ENCODE measurements at places on chromosomes 6 and 20.
A peak's percentile ranks its signal among the peaks of the same experiment; 100 is the strongest.

DNA sequence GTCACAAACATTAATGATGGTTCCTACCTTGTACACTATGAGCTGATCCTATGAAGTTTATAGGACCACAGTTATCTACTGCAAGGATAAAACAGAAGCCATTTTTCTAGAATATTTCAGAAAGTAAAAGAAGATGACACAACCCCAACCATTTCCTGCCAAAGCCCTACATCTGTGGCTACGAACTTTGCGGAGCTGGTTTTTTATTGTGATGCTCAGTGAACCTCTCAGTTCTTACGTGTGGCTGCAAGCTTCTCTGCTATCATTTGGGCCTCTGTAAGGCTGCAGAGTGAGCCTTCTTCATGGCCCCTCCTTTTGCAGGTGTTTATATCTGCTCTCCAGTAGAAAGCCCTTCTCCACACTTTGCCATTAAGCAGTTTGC is 17.8 kb upstream of the TAGAP start:
- DNase-seq, result peak; percentile 78

GRCh38 chr6:7617801-7618764 is 28.1 kb downstream of the SNRNP48 start:
- peak; percentile 59 for DNase-seq

GRCh38 chr6:149860834-149861602 is 3.1 kb downstream of the LRP11 start:
- DNase-seq, result no peak

DNA sequence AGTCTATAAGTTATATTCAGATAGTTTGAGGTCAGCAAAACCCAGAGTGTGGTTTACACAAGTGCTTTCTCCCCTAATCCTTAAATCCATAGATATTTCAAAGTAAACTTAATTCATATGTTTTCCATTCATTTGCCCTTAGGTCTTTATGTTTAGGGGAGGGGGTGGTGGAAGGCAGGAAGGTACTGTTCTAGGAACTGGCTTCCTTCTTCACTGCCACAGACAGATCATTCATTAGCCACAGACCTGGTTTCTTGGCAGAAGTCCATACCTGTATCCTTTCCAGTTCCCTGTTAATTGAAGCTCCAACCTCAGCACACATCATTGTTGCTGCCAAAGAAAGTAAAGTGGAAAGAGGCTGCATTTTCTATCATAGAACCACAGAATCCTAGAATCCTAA is 123.0 kb downstream of the AIG1 start:
- DNase-seq, result no peak

- peak; percentile 86 for DNase-seq
These were observed 31.3 kb upstream of the ZSCAN23 start for GRCh38 chr6:28474441-28475219.

GRCh38 chr6:85594197-85594930 is 706 bp upstream of the SNX14 start:
- peak; percentile 46 for DNase-seq

- no peak for DNase-seq
These were observed 11.5 kb upstream of the POPDC3 start for GRCh38 chr6:105191351-105191750.

DNA sequence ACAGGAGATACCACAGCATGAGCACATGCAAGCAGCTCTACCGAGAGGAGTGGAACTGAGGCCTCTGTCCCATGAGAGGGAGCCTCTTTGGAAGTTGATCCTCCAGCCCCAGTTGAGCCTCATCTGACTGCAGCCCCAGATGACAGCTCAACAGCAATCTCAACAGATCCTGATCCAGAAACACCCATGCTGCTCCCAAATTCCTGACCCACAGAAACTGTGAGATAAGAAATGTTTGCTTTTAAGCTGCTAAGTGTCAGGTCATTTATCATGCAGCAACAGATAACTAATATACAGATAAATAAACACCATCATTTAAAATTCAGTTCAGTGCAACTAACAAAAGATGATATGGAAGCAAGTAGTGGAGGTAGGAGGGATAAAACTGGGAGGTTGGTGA is 4.8 kb upstream of the ARFGEF2 start:
- DNase-seq, result no peak

DNA sequence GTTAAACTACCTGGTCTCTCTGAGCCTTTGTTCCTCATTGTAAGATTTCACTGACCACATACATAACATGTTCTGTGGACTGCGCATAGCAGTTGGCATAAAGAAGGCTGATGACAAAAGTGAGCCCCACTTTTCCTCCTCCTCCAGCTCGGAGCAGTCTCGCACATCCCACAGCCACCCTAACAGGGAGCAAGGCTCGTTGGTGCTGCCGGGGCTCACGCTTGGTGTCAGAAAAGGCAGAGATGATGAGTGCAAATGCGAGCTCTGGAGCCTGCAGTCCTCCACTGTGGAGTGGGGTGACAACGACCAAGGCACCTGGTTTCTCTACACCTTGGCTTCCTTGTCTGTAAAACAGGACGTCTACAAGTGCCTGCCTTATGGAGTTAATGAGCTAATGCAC is 9.7 kb downstream of the TGM3 start:
- DNase-seq, result no peak

DNA sequence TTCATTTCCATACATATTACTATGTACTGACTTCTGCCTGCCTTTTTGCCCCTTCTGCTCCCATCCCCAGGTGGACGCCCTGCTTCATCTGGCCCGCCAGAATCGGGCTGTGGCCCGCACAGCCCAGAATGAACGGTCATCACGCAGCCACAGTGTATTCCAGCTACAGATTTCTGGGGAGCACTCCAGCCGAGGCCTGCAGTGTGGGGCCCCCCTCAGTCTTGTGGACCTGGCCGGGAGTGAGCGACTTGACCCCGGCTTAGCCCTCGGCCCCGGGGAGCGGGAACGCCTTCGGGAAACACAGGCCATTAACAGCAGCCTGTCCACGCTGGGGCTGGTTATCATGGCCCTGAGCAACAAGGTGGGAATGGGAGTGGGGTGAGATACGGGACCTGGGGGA is 4.7 kb upstream of the PHF1 start:
- no peak for DNase-seq

DNA sequence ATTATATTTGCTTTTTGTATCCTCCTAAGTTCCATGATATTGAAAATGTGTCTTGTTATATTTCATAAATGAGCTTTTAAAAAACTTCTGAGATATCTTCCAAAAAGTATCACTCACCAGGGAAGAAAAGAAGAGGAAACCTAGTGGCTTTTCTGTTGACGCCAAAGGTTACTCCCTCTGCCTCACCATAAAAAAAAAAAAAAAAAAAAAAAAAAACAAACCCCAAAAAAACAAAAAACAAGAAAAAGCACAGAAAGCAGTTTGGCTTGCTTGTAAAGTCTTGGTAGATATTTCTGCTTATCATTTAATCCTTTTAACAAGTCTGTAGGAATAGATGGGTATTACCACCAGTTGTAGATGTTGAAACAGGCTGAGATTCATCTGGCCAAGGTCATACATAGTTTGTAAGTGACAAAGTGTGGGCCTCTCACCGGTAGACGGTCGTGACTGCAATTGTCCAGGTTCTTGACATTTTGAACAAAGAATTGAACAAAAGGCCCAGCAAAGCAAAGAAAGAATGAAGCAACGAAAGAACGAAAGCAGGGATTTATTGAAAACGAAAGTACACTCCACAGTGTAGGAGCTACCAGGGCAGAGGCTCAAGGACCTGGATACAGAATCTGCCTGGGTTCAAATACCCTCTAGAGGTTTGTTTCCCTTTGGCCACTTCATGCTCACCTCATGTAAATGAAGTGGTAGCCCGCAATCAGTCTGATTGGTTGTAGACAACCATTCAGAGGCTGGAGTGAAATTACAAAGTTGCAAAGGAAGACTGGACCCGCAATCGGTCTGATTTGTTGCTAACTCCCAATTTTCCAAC is 11.6 kb upstream of the ELOVL5 start:
- peak; percentile 37 for DNase-seq

- DNase-seq, result peak; percentile 70
These were observed 124.9 kb upstream of the TMEM170B start for GRCh38 chr6:11412616-11413015.

DNA sequence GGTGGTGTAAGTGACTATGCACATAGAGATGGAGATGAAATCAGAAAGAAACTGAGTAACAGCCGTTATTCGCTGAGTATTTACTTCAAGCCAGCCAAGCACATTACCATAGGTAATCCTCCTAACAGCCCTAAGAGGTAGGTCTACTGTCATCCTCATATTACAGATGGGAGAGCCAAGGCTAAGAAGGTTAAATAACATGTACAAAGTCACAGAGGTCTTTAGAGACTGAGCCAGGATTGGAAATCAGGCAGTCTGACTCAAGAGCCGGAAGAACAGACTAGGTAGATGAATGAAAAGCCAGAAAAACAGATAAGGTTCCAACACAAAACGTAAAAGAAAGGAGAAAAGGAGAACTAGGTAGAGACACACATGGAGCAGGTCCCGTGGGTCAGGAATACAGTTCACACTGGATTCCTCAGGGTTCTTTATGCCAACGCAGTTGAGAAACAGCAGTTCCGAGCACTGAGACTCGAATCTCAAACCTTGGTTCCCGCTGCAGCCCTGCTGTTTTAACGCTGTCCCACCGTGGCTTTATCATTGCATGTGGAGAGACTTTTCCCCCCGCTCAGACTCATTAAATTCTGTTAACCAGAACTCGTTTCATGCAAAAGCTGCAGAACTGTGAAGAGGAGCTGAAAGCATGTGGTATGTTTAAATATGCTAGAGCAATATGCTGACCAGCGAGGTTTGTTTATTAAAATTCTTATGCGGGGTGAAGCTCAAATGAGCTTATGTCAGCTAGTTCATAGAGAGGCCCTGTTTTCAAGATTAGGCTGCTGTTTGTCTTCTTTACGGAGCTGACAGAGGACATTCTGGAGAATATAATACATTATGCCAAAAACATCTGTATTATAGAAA is 537.9 kb downstream of the CD83 start:
- no peak for DNase-seq

DNA sequence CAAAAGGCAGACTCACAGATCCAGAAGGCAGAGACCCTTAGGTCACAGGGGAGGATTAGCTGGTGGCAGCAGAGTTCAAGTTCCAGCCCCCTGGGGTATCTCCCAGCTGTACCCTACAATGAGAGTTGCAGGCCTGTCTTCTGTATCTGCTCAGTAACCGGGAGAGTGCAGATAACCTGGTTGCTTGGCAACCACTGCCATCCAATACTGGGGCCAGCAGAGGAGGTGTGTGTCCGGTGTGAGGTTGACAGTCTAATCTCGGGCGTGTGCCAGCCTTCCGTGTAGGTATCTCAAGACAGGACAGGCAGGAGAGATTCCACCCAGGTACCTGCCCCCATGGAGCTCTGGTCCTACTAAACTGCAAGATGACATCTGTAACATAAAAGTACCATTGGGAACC is 56.6 kb upstream of the TBC1D7 start:
- no peak for DNase-seq

- no peak for DNase-seq
These were observed 91.4 kb upstream of the BTBD3 start for GRCh38 chr20:11826334-11826733.
